Stimulated activated CD4-positive, alpha-beta T cell treated with anti-CD3 and anti-CD28 coated beads, Interleukin-15, amount 100 ng/mL, for 48 hours (primary cell): ENCODE measurements at places on chromosomes 7 and 10.

DNA sequence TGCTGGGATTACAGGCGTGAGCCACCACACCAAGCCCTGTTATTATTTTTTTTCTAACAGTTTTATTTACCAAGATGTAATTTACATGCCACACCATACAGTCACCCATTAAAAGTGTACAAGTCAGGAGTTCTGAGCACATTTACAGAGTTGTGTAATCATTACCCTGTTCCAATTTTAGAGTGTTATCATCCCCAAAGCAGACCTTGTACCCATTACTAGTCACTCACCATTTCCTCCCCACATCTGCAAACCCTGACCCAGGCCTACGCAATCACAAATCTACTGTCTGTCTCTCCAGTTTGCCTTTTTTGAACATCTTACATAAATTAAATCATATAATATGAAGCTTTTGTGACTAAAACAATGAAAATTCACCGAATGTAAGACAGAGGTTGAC is 402.9 kb upstream of the FOXK1 start:
- DNase-seq, result no peak

DNA sequence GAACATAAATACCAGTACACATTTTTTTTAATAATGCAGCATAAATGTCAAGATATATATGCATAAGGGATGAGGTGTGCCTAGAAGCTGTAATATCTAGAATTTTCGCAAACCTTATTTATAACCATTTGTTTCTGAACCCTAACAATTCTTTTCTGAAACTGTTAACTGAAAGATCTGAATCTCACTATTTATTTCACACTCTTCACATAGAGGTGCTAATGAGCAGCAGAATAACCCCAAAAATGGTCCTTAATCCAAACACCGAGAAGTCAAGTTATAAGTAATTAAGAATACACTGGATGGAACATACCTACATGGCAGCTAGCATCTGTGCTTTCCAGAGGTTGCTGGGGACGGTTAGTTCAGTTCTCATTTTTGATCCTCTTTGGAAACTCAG is 742.0 kb downstream of the AUTS2 start:
- DNase-seq, result no peak

DNA sequence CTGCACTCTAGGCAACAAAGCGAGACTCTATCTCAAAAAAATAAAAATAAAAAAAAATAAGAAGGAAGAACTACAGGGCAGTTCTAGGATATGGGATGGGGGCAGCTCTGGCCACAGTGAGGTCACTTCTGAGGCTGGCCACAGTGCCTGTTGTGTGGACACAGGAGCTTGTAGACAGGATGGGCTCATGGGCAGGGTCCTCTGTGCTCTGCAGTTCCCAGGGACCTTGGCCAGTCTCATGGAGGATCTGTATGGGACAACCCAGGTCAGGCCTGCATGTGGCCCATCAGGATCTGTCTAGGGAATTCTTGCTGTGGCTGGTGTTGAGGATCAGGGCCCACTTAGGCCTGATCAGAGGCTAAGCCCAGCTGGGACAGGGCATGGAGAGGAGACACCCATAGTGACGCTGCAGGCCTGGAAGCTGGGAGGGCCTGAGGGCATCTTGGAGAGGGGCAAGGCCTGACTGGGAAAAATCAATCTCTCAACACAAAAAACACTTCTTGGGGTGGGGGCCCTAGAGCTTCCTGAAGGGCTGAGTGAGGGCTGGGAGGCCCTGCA is 19.4 kb upstream of the PAX2 start:
- no peak for DNase-seq

GRCh38 chr10:51892965-51893658 is 193.7 kb upstream of the CSTF2T start:
- DNase-seq, result no peak

- DNase-seq, result no peak
Measured at GRCh38 chr10:131872827-131873375, 27.9 kb upstream of the PPP2R2D start.

GRCh38 chr10:24908793-24909423 is 43.5 kb downstream of the PRTFDC1 start:
- DNase-seq, result no peak
